NCI-H1417 (cell line): ENCODE measurements at places on chromosomes 13 and 19.

DNA sequence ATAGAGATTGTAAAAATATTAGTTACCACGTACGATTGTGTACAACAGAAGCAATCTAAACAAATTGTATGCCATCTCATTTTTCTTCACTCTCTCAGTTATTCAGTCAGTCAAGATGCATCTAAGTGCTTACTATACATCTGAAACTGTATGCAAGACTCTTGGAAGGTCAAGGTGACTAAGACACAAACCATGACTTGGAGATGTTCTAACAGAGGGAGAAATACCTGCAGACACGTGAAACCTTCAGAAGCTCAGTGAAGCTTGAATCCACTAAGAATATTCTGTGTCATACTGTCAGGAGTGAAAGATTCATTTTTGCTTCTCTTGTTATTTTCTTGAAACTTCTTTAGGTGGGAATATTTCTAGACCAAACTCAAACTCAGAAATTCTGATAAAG lies 365.4 kb downstream of the ITGBL1 start:
- DNase-seq: no peak

GRCh38 chr13:97381189-97381588 lies 52.8 kb upstream of the RAP2A start:
- no peak for DNase-seq

GRCh38 chr13:43240278-43240677 lies 216.9 kb downstream of the DNAJC15 start:
- no peak for DNase-seq

DNA sequence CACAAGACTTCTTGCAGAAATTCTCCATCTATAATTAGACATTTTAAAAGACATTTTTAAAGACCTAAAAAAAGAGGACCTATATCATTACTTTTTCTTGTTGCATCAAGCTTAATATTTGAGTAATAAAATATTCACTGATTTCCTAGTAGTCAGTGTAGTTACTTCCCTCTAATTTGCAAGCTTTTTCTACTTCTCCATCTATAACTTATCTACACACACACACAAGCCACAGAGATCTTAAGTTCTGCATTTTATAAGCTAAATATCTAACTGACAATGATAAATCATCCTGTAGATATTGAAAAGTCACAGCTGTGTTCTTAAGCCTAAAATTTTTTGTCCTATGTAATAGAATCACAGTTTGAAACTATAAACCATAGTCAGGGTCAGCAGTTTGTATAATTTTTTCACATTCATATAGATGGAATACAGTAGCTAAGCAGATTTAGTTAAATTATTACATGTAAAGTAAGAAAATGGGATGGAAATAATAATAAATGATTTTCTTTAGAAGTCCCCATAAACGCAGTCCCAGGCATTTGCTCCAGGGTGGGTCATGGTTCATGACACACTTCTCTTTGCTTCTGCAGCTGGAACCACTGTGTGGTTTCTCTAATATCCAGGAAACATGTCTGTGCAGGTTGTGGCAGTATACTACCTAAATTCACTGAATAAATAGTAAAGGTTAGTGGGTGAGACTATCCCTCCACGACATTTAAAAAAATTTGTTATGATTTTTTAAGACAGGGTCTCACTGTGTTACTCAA lies 60.2 kb downstream of the ESD start:
- DNase-seq: no peak

- DNase-seq: no peak
Measured at GRCh38 chr13:29515372-29515771, 80.1 kb downstream of the SLC7A1 start.
